ENCODE measurements at places on chromosomes 3 and 15.

DNA sequence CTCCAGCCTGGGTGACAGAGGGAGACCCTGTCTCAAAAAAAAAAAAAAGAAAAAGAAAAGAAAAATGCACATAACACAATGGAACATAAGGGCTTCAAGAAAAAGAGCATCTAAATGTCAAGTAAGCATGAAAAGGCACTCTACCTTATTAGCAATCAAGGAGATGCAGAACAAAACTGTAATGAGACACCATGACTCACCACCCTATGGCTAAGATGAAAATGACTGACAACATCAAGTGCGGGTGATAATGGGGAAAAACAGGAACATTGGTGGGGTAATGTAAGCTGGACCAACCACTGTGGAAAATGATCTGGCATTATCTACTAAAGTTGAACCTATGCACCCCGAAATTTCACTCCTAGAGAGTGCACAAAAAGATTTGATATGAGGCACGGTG, 19.6 kb upstream of the NSMCE3 start:
- no peak for DNase-seq

GRCh38 chr3:25854635-25855034, 64.7 kb downstream of the OXSM start:
- no peak for DNase-seq

GRCh38 chr15:92092289-92093105, 239.0 kb downstream of the SLCO3A1 start:
- no peak for DNase-seq

DNA sequence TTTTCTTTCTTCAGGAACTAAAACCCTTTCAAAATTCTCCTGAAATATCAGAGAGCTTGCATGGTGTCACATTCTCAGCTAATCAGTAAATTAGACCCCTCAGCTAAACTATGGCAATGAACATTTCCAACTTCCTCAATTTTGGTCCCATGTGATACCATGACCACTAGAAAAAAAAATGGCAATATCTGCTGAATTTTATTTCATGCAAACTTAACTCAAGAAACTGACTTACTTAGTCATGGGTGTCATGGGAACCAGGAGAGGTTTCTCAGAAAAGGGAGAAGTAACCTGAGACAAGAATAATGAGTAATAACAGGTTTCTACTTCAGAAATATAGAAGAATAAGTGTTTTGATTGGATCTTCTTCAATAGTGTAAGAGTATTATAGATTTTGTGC, 784.6 kb upstream of the ALCAM start:
- DNase-seq: no peak

DNA sequence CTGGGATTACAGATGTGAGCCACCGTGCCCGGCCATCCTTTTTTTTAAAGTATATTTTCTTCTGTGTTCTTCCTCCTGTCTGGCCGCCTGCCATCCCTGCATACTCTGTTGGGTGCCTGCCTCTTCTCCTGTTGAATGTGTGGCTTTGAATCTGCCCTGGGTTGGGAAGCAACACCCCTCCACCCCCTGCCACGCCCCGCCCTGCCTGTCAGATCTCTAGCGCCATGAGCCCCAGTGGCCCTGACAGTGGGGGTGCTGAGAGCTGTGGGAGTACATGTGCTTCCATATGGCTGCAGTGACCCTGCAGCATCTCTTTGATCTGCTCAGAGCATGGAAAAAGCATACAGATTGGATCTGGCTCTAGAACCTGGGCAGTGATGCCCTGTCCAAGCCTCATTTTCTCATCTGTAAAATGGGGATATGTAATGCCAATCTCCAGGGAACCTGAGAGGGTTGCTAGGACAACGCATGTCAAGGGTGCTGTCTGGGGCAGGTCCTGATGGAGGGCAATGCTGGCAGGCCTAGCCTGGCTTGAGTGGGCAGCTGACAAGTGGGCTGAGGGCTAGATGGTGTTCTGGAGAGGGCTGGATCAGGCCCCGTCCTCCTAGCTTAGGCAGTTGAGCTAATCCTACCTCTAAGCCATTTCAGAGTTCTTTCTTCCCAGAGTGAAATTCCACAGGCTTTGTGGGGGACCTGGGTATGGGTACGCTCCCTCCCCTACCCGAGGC, 23.9 kb downstream of the CCDC13 start:
- DNase-seq: no peak

GRCh38 chr15:62337934-62338333, 172.8 kb upstream of the C2CD4B start:
- DNase-seq: no peak

- no peak for DNase-seq
Observed at GRCh38 chr3:126157083-126157768, 23.2 kb downstream of the ALDH1L1 start.

GRCh38 chr3:72338942-72339669, 509.1 kb downstream of the SHQ1 start:
- peak; percentile 51 for DNase-seq

DNA sequence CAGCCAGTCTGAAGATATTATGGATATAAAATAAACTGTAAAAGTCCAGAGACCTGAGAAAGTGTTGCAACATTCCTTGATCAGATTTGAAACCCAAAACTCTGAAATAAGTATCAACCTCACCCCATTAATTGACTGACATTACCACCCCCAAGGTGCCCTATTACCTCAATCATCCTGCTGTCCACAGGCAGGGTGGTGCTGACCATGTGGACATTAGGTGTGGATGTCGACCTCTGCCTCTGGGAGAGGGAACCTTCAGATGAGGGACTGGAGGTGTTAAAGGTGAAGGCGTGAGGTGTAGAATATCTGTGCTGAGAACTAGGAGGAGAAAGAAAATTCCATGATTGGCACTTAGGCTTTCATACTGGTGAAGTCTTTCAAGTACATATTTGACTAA, 47.1 kb downstream of the MKRN2 start:
- no peak for DNase-seq

GRCh38 chr3:157502916-157503595, at the start of gene VEPH1:
Gene VEPH1, minus strand, starts transcription at chr3:157503416. Its CDS starts 8,067 bp downstream, at chr3:157495349.
- no peak for DNase-seq

- DNase-seq: no peak
Observed at GRCh38 chr3:69005071-69005790, 8.3 kb downstream of the EOGT start.

- no peak for DNase-seq
Observed at GRCh38 chr15:85725019-85725418, 69.7 kb downstream of the KLHL25 start.

All from omental fat pad (tissue), 4 donors.